ENCODE measurements at places on chromosomes 3 and 15. TPM values are rescaled to one million over a fixed set of nuclear protein-coding genes. Genes with fewer than 3 reads are reported as not detected.

Gene CLRN1
- 4.3 TPM for polyA plus RNA-seq

Gene GOLGA8T
- not detected for polyA plus RNA-seq

Gene ANKRD34C
- not detected for polyA plus RNA-seq

Gene ATP13A4
- polyA plus RNA-seq: 0.22 TPM

Gene ARID3B
- 5.4 TPM for polyA plus RNA-seq

DNA sequence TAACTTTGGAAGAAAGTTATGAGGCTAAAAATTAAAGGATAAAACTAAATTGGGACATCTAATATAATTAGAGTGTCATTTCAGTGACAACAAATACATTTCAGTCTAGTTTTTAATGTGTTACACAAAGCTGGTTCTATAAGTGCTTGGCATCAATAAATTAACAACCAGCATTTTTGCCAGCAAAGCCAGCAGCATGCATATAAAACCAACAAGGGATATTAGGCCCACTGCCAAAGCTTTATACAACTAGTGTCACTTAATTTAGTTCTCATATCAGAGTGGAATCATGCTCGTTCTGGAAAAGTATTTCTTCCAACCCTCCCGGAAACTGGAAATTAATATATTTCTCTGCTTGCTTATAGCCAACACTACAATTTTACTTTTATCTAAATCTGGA lies 88.8 kb downstream of the THBS1 start:
- DNase-seq: no peak
- no peaks in the 10 kb centered on the region for H3K36me3 ChIP-seq
- H3K27me3 ChIP-seq: no peaks in the 10 kb centered on the region
- no peaks in the 10 kb centered on the region for H3K4me1 ChIP-seq

GRCh38 chr15:28989239-28989830 lies 103.6 kb downstream of the APBA2 start:
- H3K36me3 ChIP-seq: no peaks in the 10 kb centered on the region
- no peak overlapping the region for H3K4me3 ChIP-seq
- no peak overlapping the region for H3K27ac ChIP-seq
- no peaks in the 10 kb centered on the region for H3K27me3 ChIP-seq
- DNase-seq: no peak

GRCh38 chr3:30353711-30354467 lies 252.5 kb upstream of the TGFBR2 start:
- DNase-seq: no peak
- H3K27ac ChIP-seq: no peak overlapping the region
- no peaks in the 10 kb centered on the region for H3K36me3 ChIP-seq
- H3K4me1 ChIP-seq: no peaks in the 10 kb centered on the region

GRCh38 chr3:195043607-195044339 lies 227.2 kb downstream of the XXYLT1 start:
- H3K27ac ChIP-seq: no peak overlapping the region
- no peak for DNase-seq
- no peaks in the 10 kb centered on the region for H3K36me3 ChIP-seq
- H3K27me3 ChIP-seq: peaks cover 4% of the 10 kb centered on the region
- H3K4me3 ChIP-seq: no peak overlapping the region

DNA sequence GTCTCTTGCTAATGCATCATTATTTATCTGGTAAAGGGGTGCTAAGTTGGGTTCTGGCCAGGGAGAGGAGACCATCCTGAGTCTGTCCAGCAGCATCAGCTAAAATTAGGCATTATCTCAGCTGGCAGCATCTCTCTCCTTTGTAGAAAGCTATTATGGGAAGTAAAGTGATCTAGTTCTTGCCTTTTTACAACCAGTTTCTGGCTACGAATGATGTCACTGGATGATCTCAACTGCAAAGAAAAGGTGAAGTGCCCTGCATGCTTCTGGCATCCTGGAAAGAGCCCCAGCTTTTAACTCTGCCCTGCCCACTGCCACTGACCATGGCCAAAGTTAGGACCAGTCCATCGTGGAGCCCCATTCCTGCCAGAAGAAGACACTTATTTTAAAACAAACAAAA lies 37.1 kb upstream of the IL12A start:
- H3K4me1 ChIP-seq: no peaks in the 10 kb centered on the region
- DNase-seq: no peak
- no peaks in the 10 kb centered on the region for H3K36me3 ChIP-seq
- no peaks in the 10 kb centered on the region for H3K27me3 ChIP-seq
- H3K27ac ChIP-seq: no peak overlapping the region

DNA sequence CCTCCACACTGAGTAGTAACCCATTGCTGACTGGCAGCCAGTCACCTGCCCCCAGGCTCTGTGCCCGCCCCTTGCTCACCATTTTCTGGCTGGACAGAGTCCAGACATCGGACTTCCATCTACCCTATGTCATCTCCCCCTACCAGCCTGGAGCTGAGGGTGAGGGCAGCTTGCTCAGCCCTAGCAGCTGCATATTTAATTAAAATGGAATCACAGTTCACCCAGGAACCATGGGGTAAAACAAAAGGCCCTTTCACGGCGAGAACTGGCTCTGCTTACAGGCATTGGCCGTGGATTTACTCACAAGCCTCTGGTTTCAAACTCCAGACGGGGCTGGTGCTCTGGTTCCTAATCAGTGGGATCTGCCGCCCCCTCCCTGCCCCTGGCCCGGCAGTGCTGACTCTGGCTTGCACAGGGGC lies 94.9 kb upstream of the ATP2B2 start:
- H3K4me1 ChIP-seq: no peaks in the 10 kb centered on the region
- no peak overlapping the region for H3K4me3 ChIP-seq
- no peak overlapping the region for H3K27ac ChIP-seq

- H3K4me1 ChIP-seq: no peaks in the 10 kb centered on the region
- H3K36me3 ChIP-seq: peaks cover 5% of the 10 kb centered on the region
- no peak overlapping the region for H3K4me3 ChIP-seq
Observed at GRCh38 chr3:75737831-75738493, 47.4 kb downstream of the ZNF717 start.
